ENCODE measurements at places on chromosomes 3 and 15.

DNA sequence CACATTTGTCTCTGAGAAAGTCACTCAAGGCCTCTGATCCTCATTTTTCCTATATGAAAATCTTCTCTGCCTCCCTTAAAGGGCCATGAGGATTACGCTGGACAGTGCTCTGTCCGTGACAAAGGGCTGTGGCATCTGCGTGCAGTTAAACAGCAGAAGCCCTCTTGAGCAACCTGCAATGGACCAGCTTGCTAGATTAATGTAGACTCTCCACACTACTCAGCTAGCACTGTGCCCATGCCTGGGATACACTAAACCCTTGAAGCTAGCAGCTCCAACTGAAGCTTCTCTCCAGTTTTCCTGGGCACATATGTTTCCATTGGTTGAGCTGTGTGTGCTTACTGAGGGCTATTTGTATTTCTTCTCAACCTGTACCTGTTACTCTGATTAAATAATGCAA, 303.8 kb downstream of the RPLP1 start:
- DNase-seq = no peak

DNA sequence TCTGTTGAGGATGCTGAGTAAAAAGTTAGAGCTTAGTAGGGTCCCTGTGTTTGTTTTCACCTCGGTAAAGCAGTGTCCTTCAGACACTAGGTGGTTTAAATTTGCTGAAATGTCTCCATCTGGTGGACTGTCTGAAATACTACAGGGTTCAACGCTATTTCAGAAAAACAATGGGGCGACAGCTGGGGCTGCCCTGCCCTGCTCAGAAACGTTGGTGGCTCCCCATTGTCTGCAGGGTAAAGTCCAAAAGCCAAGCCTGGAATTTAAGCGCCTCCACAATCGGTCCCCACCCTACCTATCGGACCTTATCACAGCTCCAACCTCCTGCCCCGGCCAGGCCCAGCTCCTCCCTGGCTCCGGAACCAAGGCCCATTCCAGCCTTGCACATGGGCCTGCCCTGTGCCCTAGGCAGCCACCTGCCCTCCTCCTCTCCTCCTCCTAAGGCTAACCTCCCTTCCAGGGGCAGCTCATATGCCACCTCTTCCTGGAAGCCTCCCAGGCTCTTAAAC, 4.3 kb upstream of the TSEN2 start:
- no peak for DNase-seq

DNA sequence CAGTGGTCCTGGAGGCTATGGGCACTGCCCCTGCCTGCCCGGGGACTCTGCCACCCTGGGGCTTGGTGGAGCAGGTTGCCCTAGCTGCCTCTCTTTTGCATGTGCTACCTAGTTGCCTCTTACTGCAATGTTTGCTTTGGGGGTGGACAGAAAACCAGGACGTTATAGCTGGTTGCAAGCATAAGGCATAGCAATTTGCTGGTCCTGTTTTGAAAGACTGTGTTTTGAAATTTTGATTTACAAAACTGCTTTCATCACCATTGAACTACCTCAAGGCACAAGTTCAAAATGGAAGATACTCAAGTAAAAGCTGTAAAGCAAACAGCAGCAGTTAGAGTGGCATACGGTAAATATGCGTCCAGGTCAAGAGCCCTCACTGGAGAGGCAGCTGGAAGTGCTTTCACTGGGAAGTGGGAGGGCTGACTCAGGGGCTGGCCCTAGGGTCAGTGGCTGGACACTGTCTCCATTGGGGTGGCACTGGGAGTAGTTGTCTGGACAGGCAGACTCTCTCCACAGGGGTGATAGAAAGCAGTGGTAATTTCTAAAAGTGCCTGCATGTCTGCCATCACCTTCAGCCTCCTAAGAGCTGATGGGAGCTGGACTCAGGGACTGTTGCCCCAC, 138.1 kb downstream of the CHDH start:
- peak; percentile 37 for DNase-seq

DNA sequence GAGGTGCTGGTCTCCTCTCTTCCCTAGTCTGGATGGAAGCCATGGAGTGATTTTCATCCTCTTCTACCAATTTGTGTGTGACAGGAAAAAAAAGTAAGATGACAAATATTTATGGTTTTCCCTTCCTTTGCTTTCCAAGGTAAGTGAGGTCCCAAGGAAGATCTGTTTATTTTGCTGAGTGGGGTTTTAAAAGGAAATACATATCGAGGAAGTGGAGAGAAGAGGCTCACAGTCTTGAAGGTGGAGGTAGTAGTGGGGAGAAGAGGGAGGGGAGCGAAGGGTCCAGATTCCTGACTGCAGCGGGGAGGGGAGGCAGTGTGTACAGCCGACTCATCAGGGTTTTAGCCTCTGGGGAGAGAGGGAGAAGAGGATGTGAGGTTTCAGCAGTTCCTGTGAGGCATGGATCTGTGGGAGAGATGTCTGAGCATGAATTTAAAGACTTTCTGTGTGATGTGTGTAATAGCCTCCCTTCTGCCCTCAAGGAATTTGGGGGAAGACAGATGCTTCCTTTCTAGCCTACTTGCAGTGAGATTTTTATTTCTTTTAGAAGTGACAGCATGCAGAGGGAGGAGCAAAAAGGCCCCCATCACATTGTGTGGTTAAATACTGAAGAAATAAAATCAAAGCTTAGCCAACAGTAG, 272.4 kb downstream of the THRB start:
- DNase-seq = no peak

DNA sequence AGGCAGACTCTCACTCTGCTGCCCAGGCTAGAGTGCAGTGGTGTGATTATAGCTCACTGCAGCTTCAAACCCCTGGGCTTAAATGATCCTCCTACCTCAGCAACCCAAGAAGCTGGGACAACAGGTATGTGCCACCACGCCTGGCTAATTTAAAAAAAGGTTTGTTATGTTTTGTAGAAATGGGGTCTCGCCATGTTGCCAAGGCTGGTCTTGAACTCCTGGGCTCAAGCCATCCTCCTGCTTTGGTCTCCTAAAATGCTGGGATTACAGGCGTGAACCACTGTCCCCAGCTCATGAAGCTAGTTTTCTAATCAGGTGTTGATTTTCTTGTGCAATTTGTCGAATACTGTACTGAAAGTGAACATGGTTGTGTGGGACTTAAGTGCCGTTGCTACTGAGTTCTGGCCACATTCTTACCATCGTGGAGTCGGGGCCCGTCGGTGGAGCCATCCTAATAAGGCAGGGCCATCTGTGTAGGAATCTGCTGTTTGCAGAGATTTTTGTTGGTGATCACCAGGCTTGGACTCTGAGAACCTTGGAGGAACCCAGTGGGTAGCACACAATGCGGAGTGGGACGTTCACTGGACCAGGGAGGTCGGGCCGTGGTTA, 193.2 kb downstream of the GOLGA6L6 start:
- no peak for DNase-seq

GRCh38 chr3:134445636-134446035, 40.1 kb downstream of the ANAPC13 start:
- DNase-seq = no peak

- DNase-seq = no peak
These were observed 40.3 kb downstream of the WNT5A start for GRCh38 chr3:55446850-55447249.

GRCh38 chr3:59072681-59073080, 22.9 kb upstream of the CFAP20DC start:
- no peak for DNase-seq

- DNase-seq = no peak
These were observed 17.9 kb downstream of the VIPR1 start for GRCh38 chr3:42520336-42520735.

GRCh38 chr3:146542179-146542578, 2.2 kb downstream of the PLSCR1 start:
- DNase-seq = no peak

DNA sequence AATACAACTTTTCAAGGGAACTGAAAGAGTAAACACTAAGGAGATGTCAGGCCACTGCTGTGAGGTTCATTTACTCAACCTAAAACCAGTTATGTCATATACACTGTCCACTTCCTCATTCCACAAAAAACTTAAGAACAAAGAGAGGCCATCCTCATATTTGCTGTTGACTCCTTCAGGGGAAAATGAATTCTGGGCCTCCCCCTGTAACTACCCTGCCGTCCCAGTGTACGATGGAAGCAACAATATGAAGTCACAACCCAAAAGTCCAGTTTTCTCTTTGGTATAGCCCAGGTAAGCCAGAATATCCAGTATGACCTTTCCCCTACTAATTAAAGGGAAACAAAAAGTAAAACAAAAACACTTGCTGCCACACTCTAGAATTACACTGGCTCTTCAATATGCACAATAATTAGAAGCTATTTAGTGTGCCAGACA, 16.2 kb downstream of the CEP152 start:
- DNase-seq = no peak

DNA sequence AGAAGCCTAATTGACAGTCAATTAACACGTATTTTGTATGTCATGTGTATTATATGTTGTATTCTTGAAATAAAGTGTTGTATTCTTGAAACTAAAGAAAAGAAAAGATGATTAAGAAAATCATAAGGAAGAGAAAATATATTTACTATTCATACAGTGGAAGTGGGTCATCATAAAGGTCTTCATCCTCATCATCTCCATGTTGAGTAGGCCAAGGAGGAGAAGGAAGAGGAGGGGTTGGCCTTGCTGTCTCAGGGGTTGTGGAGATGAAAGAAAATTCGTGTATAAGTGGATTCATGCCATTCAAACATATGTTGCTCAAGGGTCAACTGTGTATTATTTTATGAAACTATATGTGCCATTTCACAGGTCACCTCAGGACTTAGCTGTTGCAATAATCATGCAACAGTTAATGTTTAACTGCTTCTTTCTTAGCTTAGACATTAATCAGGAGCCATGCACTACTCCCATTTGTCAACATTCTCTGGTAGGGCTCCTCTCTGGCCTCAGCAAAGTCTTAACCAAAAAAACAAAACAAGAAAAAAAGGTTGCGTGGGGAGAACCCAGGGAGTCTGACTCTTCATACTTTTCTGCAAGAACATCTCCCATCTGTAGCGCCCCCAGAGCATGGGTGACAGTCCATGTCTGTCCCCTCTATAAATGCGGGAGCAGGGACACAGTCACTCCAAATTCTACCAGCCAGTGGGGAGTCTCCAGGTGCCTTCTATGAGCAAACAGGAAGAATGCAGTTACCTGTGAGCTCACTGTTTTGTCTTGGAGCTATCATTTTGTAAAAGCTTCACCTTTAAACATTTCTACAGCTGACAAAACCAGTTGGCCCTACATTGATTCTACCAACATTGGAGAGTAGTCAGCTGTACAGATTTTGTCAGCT, 19.9 kb upstream of the LRRC2 start:
- DNase-seq = no peak

DNA sequence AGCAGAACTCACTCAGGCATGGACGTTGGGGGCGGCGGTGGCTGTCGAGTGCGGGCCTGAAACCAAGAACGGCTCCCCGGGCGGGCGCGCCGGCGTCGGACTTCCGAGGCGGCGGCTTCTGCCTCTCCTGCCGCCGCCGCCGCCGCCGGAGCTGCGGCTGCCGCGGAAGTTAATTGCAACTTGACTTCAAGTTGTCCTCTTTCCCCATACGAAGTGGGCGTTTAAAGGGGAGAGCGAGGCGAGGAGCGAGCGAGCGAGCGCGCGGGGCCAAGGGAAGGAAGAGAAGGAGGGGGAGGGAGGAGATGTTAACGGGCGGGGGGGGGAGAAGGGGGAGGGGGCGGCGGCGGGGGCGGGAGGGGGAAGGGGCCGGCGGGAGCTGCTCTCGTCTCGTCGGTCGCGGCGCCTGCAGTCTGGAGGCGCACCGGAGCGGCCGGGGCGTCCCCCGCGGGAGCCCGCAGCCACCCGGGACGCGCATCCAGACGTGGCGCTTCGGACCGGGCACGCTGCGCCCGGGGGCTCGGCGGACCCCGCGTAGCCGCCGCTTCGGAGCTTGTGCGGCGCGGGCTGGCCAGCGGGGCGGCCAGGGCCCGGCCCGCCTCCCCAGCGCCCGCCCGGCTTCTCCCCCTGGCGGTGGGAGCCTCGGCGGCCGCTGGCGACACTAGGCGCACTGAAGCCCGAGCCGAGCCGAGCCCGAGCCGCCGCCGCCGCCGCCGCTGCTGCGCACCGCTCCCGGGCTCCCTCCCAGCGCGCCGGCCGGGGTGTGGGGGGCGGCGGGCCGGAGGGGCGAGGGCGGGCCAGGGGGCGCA, 19.7 kb upstream of the SATB1 start:
- DNase-seq = peak; percentile 81

- no peak for DNase-seq
These were observed 43.1 kb upstream of the TRPC1 start for GRCh38 chr3:142680710-142681109.

DNA sequence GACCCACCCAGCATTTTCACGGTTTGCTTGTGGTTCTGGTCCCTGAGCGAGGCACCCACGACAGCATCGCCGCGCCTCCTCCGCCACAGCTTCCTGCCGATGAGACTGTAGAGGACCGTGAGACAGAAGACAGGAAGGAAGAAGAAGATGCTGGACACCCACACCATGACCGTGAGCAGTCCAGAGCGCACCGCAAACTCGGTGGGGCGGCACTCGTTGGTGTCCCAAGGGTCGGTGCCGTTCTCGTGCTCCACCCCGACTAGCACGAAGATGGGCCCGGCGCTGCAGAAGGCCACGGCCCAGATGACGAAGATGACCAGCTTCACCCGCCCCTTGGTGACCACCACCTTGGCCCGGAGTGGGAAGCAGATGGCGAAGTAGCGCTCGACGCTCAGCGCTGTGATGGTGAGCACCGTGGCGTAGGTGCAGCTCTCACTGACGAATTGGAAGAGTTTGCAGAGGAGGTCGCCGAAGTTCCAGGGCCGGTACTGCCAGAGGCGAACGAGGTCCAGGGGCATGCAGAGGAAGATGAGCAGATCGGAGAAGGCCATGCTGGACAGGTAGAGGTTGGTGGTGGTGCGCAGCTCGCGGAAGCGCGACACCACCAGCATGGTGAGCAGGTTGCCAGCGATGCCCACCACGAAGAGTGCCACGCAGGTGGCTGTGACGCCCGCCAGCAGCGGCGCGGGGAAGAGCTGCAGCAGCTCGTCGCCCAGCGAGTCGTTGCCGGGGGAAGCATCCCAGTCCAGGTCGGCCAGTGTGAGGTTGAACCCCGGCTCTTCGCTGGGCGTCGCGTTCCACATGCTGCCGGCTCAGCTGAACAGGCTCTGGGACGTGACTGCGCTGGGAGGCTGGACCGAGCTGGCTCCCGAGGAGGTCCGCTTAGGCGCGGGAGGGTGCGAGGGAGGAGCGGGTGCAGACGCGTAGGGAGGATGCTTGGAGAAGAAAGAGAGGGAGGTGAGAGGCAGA, at the start of gene GHSR:
GHSR (minus strand) TSS at position 846 of the 969 bp plus-strand sequence; CDS start at position 803, 43 bp downstream.
- no peak for DNase-seq

DNA sequence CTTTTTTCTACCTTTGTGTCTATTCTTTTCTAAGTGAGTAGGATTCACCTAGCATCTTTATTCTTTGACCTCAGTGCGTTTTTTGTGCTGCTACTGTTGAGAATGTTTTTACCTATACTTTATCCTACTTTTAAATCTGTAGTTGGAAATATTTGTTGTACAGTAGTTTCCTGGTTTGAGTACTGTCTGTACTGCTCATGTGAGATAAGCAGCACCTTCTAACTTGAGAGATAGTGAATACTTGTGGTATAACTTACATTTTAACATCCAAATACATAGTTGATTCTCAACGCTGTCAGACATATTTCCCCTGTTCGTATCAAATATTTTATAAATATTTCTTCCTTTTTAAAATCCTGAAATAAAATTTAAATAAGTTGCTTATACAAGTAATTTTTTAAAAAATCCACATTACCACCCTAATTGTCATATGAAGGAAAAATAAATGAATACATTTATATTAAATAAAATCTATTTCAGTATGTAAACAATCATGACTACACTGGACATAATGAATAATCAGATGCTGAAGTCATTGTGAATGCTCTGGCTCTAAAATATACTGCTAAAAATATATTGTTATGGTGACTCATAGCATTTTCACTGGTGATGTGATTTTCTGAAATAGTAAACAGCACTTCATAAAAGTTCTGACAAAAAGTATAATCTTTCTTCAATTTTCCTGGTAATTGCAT, 17.4 kb downstream of the ATP11B start:
- DNase-seq = no peak

- no peak for DNase-seq
These were observed 8.0 kb upstream of the KBTBD8 start for GRCh38 chr3:66989860-66990696.

Data from type B pancreatic cell (in vitro differentiated cells).